ENCODE measurements at places on chromosomes 2 and 18.

DNA sequence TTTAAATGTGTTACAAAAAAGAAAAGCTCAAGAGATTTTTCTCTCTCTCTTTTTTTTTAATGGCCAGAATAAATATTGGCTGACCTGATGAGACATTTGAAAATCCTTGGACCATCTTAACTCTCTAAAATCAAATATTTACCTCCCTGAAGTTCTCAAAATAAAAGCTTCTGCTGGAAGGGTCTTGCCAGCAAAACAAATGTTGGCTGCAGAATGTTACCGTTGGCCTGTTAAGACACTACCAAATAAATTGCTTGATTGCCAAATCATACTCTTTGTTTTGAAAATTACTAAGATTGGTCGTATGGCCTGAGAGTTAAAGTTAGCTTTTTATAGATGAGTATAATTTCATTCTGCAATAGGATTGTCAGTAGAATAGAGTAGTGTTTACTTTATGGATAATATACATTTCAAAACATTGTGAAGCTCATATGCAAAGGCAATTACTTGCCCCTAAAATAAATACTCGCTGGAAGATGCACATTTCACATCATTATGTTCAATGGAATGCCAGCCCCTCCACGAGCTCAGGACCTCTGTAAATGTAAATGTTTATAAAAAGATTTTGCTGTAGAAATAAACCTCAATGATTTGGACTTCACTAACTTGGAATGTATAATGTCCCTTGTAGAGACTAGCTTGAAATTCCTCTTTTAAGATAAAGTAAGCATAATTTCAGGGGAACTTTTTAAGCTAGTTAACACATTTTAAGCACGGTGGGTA, 193.4 kb downstream of the SOX11 start:
- no peak for DNase-seq

GRCh38 chr2:17877811-17878280, 621 bp upstream of the KCNS3 start:
- no peak for DNase-seq

DNA sequence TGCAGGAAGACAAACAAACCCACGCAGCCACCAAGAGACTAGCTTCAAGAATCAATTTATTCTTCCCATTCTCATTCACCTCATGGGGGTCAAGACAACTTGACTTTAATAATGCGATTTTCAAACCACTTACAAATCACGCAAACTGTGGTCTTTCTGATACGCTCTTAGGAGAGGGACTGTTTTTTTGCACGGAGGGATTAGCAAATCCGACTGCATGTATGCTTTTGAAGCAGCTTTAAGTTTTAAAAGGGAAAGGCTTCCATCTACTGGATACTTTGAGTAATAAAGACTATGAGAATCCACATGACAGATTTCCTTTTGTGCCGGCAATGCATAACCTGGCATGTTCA, 322.9 kb upstream of the KCNJ3 start:
- no peak for DNase-seq

- no peak for DNase-seq
Observed at GRCh38 chr2:240429872-240430491, 5.5 kb upstream of the GPC1 start.

GRCh38 chr2:119713819-119714490, 35.0 kb downstream of the TMEM177 start:
- DNase-seq: no peak

DNA sequence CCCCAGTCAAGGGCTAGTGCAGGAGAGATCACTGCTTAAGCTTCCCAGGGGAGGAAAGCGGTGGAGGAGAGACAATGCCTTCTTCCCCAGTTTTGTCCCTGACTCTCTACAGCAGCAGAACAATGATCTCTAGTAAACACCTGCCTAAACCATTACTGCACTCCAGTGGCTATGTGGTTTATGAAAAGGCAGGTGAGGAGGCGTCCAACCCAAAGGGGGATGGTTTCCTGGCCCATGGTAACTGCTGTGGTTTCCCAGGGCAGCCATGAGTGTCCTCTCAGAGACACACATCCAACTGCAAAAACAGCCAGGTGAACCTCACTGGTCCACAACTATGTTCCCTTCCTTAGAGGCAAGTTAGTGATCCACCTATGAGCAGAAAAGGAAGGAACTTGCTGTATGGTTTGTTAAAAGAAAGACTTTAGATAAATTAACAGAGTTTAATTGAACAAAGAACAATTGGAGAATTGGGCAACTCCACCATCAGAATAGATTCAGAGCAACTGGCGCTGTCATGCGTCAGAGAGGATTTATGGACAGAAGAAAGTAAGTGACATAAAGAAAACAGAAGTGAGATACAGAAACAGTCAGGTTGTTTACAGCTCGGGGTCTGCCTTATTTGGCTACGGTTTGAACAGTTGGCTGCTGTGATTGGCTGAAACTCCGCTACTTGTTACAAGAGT, 4.8 kb upstream of the TTC39C start:
- DNase-seq: no peak

DNA sequence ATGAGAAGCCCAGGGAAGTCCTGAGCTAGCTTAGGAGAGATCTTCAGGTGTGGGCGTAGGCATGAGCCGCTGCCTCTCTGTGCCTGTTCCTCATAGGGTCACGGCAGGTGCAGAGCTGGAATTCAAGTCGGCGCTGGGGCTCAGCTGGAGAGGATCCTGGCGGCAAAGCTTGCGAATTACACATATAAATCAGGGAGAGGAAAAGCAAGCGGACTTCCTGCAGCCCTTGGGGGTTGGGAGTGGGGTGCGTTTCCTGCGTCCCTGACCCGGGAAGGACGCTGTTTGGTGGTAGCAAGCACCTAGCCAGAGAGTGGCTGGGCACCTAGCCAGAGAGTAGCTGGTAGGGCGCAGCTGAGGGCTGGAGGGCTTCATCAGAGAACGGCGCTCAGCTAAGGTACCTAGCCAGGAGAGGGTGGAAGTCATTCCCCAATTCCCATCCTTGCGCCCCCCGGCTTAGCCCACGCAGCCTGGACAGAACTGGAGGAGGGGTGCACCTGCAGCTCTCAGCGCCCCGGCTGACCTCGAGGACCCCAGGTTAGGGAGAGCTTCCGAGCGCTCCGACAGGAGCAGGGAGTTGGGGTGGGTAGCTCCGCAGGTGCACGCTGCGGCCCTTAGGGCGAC, 459 bp upstream of the EFR3B start:
- DNase-seq: peak; percentile 5

DNA sequence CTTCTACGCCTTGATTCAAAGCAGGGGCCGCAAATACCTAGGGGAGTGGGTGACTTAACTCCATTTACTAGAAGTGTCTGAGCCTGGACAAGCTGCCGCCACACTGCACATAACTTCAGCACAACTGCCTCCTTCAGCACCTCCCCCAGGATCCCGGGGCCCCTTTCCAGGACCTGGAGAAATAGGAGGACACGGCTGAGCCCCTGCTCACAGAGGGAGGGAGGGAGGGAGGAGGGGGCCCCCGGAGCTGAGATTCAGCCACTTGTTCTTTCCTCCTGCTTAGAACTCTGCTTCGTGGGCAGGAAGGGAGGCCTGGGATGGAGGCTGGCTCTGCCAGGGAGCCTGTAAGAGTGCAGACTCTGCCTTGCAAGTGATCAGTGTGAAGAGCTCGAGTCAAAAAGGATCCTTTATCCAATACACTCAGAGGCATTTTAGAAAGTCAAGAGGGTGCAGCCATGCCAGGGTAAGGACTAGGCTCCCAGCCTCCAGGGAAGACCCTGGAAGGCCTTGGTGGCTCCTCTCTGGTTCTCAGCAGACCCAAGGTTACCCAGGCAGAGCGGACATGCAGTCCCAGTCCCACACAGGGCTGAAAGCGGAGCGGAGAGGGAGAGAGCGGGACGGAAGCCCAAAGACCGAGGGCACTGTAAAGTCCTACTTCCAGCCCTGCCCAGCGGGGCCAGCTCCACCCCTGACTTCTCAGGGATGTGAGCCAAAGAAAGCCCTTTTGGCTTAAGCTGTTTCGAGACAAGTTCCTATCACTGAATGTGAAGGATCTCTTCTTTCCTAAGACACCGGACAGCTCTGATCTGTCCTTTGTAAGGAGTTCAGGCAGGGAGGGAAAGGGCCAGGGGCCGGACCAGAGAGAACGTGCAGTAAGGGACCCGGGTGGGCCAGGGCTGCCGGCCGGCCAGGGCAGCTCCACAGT, 8.6 kb upstream of the ARMC9 start:
- DNase-seq: no peak

- DNase-seq: no peak
Observed at GRCh38 chr2:69087912-69088240, 74.9 kb downstream of the ANTXR1 start.

DNA sequence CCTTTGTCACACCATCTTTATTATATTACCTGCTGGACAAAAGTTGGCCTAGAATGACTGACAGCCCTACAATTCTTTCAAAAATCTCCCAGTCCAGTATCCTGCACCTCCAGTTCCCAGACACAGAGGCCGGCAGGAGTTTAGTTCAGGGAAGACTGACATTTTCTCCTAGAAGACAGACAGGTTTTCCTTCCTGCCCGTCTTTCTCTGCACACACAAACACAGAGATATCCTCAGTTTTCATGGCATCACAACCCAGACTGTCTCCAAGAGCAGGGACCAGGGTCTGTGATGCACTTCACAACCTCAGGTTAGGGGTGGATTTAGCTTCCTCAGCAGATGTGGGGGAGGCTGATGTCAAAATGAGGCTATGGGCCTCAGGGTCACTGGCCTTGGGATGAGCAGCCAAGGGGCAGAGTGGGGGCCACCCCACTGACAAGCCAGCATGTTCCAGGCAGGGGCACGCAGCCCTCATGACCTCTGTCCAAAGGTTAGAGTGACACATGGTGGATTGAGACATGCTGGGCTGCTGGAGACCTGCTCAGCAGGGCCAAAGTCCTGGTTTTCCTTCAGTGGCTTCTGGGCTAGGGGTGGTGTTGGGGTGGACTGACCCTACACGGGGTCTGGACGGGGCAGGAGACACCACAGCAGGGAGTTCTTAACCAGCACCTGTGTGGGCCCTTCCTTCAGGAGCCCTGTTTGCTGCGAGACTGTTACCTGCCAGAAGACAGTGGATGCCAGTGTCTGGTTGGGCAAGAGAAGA, 70.5 kb downstream of the SFXN5 start:
- no peak for DNase-seq

- DNase-seq: no peak
Observed at GRCh38 chr18:30358555-30358954, 684.0 kb downstream of the DSC3 start.

- DNase-seq: no peak
Observed at GRCh38 chr2:189048189-189048588, 74.0 kb downstream of the COL3A1 start.

GRCh38 chr2:111660811-111661210, 223.2 kb downstream of the ANAPC1 start:
- no peak for DNase-seq

DNA sequence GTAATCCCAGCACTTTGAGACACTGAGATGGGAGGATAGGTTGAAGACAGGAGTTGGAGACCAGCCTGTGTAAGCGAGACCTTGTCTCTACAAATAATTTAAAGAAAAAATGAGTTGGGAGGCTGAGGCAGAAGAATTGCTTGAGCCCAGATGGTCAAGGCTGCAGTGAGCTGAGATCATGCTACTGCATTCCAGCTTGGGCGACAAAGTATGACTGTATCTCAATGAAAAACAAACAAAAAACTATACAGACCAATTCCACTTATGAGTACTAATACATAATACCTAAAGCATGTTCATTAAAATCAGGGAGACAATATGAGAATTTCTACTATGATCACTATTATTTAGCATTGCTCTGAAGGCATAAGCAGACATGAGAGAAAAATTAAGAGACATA, 12.6 kb downstream of the RNF149 start:
- DNase-seq: no peak

DNA sequence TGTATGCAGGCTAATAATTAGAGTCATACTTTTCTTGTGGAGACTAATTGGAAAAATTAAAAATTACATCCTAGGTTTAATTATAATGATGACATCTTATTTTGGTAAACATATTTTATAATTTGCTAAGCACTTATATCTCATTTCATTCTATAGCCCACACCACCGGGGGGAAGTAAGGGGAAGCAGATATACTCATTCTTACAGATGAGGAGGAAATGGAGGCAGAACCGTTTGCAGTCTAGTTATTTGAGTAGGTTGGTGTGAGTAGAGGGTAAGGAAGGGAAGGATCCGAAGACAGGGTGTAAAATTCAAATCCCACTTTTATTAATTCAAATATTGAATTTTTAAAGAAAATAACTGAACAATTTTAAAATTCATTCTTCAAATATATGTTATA, 3.7 kb downstream of the ITGAV start:
- DNase-seq: no peak
